T-helper 2 cell treated with Interferon-gamma antibody and Interleukin-4, amounts not matched to agents 5 μg/mL and 100 μg/mL, for 36 hours (primary cell): ENCODE measurements at places on chromosomes 16 and 17.
A peak's percentile ranks its signal among the peaks of the same experiment; 100 is the strongest.

GRCh38 chr16:77327717-77328116, 107.1 kb downstream of the ADAMTS18 start:
- no peak for DNase-seq

GRCh38 chr17:42783062-42783790, 2.8 kb downstream of the WNK4 start:
- DNase-seq: no peak

GRCh38 chr16:84609563-84610177, 8.2 kb downstream of the COTL1 start:
- no peak for DNase-seq

DNA sequence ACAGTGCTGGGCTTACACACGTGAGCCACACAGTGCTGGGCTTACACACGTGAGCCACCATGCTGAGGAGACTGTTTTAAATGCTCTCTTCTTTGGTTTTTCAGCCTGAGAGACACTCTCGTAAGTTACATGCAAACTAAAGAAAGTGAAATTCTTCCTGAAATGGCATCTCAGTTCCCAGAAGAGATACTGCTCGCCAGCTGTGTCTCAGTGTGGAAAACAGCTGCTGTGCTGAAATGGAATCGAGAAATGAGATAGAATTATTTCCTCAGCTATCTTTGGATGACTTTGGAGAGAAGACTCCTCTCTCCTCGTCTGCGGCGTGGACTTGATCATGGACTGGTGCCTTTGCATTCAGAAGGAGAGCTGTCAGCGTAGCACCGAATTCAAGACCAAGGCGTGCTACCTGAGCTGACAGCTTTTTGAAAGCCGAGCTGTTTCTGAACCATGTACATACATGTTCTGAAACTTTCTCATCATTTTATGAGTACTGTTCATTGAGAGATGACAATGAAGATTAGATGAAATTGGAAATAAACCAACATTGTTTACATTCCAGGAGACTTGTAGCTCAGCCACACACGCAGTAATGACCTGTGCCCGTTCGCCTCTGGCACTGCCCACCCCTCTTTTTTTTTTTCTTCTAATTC, 21.6 kb upstream of the ENDOV start:
- no peak for DNase-seq

DNA sequence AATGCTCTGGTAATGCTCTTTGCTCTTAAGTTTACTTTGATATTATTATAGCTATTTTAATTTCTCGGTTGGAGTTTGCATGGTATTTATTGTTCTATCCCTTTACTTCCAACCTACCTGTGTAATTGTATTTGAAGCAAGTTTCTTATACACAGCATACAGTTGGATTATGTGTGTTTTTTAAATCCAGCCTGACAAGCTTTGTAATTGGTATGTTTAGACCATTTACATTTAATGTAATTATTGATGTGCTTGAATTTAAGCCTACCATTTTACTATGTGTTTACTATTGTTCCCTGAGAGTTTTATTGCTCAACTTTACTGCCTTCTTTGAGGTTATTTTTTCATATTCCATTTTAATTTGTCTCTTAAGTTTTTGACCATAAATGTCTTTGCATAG, 35.7 kb downstream of the ACSF3 start:
- no peak for DNase-seq

- DNase-seq: no peak
These were observed 38.8 kb downstream of the TMC6 start for GRCh38 chr17:78089576-78090281.

DNA sequence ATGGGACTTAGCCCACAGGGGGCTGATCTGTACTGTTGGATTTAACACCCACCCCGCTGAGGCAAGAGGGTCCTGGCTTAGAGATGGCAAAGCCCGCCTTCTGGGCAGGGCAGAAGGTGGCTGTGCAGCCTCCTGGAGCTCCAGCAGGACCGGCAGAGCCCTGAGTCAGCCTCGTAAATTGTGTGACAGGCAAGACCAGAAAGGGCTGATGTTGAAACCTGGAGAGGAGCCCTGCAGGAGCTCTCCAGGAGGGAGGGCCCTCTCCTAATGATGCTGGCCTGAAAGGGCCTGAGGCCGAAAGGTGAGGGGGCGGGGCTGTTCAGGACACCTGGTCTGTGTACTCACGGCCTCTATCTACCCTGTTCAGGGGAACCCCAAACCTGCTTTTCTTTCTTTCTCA, 22.5 kb upstream of the MYO15B start:
- no peak for DNase-seq

DNA sequence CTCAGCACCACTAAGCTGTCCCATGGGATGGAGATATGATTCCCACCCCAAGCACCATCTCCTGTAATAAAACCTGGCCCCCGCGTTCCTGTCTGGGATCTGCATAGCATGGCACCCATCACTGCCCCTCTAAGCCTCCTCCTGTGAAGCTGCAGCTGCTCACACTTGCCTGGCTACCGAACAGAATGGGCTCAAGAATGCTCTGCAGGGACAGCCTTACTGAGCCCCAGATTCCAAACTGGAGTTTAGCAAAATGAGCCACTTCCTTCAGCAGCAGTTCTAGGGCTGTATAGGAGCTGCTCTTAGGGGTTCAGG, 256.1 kb downstream of the CPPED1 start:
- no peak for DNase-seq

GRCh38 chr17:67378454-67379250, 1.6 kb downstream of the PITPNC1 start:
- peak; percentile 78 for DNase-seq

DNA sequence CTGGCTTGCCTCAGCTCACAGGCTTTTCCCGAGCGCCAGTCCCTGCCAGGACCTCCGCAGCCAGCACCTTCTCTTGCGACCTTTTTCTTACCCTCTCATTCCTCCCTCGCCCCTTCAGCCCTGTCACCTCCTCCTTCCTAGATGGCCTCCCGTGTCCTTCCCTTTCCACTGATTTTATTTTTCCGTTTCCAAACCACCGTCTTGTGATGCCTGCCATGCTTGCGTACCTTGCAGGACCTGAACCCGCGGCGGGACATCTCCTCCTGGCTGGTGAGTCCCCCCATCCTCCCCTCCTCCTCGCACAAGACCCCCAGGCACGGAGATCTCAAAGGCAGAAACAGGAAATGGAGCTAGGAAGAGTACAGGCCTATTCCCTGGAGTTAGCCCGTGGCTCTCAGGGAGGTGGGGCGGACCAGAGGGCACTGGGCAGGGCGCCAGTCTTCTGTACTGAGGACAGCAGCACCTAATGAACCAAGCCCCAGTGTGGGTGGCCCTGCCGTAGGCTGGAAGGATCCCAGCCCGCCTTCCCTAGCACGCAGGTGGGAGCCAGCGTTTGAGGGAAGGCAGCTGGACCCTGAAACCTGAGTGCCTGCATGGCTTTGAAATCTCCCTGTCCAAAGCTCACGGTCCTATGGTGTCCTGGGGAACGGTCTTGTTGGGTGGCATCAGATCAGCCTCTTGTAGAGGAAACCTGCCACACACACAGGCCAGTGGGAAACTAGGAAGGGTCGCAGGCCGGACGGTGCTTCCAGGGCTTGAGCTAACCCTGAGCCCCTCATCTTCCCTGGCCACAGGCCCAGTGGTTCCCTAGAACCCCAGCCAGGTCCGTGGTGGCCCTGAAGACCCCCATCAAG, 612 bp downstream of the CISD3 start:
- no peak for DNase-seq

DNA sequence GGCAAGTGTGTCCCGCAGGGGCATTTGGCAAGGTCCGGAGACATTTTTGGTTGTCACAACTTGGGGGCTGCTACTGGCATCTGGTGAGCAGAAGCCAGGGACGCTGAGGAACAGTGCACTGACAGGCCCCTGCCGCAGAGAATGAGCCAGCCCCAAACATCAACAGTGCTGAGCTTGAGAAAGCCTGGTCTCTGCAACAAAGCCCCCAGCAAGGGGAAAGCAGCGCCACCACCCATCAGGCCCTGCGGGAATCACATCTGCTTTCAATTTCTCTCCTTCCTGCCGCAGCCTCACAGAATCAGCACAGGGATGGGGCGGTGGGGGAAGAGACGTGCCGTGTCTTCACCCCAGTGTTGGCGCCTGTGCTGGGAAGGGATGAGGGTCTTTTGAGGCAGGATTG, 14.8 kb upstream of the PRPSAP1 start:
- DNase-seq: no peak

DNA sequence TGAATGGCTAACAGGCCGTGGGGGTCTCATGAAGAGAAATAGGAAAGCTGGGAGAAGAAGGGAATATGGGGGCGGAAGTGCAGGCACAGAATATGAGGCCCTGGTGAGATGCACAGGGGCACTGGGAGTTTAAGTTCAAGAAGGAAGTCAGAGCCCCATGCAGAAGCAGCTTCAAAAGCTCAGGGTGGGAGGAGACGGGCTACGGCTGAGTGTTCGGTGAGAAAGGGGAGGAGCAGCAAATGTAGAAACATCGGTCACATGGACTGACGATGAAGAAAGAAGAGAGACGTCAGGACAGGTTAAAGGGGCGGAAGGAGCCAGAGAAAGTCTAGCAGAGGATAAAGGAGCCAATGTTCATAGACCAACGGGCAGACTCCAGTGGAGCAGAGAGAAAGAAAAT, 204.5 kb upstream of the ZFHX3 start:
- DNase-seq: no peak

DNA sequence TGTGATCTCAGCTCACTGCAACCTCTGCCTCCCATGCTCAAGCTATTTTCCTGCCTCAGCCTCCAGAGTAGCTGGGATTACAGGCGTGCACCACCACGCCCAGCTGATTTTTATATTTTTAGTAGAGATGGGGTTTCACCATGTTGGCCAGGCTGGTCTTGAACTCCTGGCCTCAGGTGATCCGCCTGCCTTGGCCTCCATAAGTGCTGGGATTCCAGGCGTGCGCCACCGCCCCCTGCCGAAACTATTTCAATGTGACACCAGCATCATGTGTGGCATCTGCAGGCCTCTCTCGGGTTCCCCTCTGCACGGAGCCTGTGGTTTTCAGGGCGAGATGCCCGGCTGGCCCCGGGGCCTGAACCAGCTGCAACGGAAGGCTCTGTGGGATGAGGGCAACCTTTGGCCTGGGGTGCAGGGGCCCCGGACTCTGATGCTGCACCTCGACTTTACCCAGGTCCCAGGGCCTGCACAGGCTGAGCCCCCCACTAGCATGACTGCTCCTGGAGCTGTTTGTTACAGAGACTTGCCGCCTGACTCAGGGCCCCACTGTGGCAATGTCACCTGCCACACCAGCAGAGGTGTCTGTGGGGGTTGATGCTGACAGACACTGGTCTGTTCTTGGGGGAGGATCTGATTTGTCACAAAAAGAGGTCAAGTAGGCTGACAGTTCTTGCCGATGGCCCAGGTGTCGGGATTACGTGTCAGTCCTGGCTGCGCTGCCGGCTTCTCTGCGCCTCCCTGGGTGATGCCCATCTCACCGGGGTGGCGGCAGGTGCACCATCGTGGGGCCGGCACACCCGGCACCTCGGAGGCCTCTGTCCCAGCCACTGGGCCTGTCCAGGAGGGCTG, 8.6 kb upstream of the TEX19 start:
- peak; percentile 44 for DNase-seq
